ENCODE measurements at places on chromosomes 12 and 14.

GRCh38 chr14:24875991-24876878, 173.7 kb downstream of the STXBP6 start:
- peak; percentile 49 for DNase-seq

DNA sequence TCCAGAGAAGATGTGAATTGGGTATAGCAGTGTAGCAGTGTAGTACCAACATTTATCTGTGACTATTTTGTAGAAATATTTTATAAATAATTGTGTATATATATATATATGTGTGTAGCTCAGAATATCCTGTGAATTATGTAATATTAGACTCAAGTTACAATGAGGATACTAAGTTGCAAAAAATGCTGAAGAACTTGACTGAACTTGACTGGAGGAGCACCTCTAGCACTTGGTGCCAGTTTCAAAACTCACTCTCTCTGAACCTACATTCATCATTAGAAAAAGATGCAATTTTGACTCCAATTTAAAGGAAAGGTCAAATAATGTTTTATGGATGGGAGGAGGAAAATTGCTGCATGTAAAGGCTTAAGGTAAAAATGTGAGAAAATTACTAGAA, 285.7 kb upstream of the LMO3 start:
- DNase-seq: no peak

DNA sequence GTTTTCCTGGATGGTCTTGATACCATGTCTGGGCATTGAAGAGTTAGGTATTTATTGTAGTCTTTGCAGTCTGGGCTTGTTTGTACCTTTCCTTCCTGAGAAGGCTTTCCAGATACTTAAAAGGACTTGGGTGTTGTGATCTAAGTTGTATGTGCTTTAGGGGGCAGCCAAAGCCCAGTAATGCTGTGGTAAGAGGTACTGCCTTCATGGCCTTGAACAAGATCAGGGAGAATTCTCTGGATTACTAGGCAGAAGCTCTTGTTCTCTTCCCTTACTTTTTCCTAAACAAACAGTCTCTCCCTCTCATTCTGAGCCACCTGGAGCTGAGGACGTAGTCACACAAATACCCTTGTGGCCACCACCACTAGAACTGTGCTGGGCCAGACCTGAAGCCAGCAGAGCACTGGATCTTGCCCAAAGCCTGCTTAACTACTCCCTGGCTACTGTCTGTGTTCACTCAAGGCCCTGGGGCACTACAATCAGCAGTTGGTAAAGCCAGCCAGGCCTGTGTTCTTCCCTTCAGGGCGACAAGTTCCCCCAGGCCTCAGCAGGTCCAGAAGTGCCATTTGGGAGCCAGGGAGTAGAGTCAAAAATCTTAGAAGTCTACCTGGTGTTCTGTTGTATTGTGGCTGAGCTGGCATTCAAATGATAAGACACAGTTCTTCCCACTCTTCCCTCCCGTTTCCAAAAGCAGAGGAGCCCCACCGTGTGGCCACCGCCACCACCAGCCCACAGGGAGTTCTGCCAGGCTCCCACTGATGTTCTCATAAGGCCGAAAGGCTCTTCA, 11.4 kb downstream of the PRORP start:
- no peak for DNase-seq

GRCh38 chr12:116122628-116123027, 154.9 kb downstream of the MED13L start:
- no peak for DNase-seq

DNA sequence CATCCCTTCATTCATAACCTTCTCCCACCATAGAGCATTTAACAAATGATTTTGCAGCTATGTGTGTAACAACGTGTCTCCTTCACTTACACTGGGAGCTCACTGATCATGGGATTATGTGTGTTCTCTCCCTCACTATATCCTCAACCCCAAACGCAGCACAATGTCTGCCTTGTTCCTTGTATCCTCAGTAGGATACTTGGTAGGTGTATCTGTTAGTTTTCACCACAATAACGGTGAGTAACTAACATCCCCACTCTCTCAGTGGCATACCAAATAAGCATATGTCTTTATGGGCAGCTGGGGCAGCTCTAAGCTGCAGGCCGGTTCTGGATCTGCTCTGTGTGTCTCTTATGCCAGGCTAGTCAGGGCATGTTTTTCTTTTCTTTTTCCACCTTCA, 166.7 kb upstream of the PWP1 start:
- no peak for DNase-seq

All from suppressor macrophage treated with lipopolysaccharide for 4 hours (primary cell).